ENCODE measurements at places on chromosomes 5 and 9. TPM values are rescaled to one million over a fixed set of nuclear protein-coding genes. Genes with fewer than 3 reads are reported as not detected.

DNA sequence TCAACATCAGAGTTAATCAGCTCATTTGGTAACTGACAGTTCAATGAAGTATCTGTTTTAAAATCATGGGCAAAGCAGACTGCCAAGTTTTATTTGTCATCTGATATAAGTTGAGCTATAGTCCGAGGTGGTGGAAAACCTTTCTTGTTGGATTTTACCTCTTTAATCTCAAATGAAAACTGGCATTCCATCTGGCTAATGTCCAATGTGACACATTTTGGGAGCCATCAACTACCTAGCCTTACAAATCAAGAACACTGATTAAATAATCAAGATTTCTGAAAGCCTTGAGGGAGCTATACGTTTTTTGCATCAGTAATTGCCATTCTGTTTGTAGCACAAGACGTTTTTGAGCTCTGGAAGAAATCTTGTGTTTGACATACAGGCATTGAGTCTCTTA is 1380.5 kb upstream of the WWC1 start:
- DNase-seq: no peak

GRCh38 chr5:24633715-24634325 is 11.0 kb downstream of the CDH10 start:
- DNase-seq: peak; percentile 79

MAN1B1 gene
- 67.0 TPM for total RNA-seq

DNA sequence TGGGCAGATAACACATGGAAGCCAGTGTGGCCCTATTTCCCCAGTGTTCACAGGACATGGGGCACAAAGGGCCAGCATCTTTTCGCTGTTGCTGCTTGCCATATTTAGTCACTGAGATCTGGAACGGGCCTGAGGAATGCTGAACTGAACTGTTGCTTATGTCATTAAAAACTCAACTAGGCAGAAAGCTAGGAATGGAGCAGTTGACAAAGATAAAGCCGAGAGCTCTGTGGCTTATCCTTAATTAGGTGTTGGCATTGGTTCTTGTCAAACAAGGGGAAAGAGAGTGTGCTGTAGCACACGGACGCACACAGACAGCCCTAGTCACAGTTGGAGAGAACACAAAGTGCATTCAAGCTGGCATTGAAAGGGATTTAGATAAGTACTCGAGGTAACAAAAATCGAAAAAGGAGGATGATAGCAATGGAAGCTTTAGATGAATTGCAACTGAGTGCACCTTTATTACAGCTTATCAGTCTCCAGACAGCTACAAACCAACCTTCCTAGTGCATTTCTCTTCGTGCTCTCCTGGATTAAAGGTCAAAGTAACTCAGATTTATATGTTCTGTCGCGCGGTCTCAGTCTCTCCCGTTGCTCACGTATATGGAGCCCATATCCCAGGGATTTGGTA is 450.2 kb upstream of the ZNF608 start:
- peak; percentile 84 for DNase-seq

GRCh38 chr5:83844449-83845068 is 123.9 kb upstream of the HAPLN1 start:
- no peak for DNase-seq

GRCh38 chr5:134073404-134073803 is 41.1 kb upstream of the TCF7 start:
- no peak for DNase-seq

DNA sequence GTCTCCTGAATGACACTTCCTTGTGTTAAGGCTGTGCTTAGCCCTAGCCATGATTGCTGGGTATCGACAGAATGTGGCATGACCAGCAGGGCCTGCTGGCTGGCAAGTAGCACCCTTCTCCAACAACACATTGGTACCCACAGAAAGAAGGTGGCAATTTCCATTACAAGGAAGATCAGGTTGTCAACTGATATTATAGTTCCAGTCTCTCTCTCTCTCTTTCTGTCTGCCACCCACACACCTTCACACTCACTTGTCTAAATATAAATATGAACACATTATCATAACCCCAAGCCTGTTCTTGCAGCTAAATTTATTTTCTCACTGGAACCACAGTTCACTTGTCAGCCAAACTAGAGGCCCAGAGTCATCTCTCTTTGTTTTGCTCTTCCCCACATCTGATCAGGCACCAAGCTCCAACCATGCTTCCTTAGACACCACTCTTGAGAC is 408.1 kb upstream of the PIK3R1 start:
- peak; percentile 57 for DNase-seq

DNA sequence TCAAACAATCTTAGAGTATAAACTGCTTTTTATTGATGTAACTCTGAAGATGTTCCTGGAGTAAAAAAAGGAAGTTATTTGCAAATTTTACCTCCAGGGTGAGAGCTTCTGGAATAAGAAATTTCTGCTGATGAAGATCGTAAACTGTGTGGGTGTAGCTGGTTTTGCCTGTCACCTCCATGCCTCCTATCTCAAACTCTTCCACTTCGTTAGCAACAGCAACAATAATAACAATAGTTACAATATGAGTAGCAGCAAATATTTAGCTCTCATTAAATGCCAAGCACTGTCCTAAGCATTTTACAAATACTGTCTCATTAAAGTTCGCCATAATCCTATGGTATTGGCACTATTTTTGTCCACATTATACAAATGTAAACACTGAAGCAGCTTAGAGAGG is 57.9 kb downstream of the GCNT1 start:
- no peak for DNase-seq

HAVCR2 gene
- not detected for total RNA-seq

- no peak for DNase-seq
Measured at GRCh38 chr9:103430469-103430868, 435.3 kb downstream of the CYLC2 start.

DNA sequence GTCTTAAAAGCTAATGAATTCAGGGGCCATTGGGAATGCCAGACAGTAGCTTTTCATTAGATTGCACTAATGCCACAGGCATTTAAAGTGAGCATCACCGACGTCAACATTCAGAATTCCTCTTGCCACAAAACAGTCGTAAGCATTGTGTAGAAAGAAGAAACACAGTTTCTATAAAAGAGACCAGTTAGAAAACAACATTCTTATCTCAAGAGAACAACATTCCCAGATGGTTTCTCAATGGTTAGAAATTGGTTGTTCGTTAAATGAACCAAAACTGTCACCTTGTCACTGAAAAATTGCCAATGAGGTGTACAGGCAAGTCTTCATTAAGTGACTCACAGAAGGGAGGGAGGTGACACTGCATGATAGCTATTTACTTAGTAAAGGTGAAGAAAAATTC is 401.6 kb upstream of the PRR16 start:
- no peak for DNase-seq

DNA sequence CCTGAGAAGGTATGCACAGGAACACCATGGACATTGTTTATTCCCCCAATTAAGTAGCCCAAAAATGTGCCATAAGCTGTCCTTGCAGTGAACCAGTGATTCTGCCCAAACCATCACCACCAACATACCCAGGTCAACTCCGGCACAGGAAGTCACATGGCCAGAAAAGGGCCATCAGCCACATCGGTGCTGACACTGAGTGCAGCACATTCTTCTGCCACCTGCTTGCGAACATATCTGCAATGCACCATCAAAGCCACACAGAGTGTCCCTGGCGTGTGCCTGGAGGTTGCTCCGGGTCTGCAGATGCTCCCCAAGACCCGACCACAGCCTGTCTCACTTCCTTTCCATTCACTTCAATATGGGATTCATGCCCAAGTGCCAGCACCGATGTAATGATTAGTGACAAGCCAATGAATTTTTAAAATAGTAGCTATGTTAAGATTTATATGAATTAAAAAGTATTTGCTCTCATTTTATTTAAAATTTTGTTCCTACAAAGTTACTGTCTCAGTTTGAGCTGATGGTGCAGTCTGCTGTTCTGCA is 37.6 kb downstream of the SYK start:
- no peak for DNase-seq

CCDC69 gene
- 3.9 TPM for total RNA-seq

GRCh38 chr5:170746961-170747340 is 36.6 kb upstream of the GABRP start:
- DNase-seq: no peak

- peak; percentile 76 for DNase-seq
Measured at GRCh38 chr9:116656501-116656971, 30.6 kb upstream of the TRIM32 start.

- DNase-seq: no peak
Measured at GRCh38 chr5:38660194-38660668, 103.8 kb upstream of the LIFR start.

DNA sequence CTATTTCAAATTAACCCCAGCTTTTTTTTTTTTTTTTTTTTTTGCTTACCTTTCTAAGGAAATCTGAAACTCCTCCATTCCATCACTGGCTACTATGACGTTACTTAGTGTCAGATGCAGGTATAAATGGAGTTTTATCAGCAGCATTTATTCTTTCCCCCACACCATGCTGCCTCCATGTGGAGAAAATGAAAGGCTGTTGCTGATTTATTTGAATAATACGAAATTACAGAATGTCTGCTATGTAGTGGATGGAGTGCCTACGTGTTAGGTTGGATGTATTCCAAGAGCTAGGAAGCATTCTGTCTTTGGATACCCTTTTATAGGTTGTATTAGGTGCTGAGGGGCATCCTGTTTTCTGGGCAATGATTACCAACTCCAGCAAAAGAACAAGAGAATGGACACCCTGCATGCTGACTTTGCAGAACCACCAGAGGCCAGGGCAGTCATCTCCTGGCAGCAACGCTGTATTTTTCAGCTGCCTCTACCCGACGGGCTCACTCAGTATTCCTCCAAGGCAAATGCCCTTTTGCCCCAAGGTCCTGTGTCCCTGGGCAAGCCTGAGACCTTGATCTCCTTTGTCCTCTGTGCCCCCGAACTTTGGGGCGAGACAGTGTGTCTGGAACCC is 199.5 kb downstream of the ALDH1A1 start:
- peak; percentile 55 for DNase-seq

- DNase-seq: no peak
Measured at GRCh38 chr5:1380011-1380817, 35.3 kb upstream of the CLPTM1L start.

Measured in G401 (cell line).